ENCODE measurements at places on chromosomes 6 and 20.
A peak's percentile ranks its signal among the peaks of the same experiment; 100 is the strongest.

DNA sequence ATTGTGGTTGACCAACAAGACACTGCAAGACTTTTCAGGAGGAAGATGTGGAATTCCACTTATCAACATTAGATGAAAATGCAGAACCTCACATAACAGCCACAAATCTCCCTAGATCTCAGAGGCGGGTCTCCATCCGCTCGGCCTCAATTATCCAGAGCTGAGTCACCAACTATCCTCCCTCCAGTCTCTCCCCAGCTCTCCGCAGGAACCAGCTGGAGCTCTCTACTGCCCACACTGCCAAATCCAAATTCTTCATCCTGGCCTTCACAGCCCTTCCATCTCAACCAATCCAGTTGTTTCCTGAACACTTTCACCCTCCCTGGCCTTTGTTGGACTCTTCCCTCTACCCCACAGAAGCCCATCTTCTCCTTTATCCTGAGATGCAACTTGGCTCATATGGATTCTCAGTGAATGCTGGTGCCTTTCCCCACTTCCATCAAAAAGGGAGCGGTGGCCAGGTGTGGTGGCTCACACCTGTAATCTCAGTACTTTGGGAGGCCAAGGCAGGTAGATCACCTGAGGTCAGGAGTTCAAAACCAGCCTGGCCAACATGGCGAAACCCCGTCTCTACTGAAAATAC lies 3.5 kb upstream of the TGIF2 start:
- no peak for DNase-seq

GRCh38 chr6:157791450-157791849 lies 31.6 kb upstream of the SNX9 start:
- DNase-seq = no peak

DNA sequence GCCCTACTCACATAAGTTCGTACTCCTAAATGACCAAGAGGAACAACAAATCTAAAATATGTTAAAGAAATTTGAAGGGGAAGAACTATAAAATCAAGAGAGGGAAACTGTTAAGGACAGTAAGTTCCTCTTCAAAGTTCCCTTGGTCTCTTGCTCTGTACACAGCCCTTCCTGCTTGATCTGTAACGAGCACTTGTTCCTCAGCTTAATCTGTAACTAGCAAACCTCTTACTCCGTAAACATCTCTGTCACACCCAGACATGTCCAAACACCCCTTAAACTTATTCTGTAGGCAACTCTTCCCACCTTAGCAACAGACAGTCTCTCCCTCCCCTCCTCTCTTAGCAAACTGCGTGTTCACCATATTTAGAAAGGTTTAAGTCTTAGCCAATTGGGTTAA lies 29.9 kb downstream of the PLN start:
- DNase-seq = no peak

DNA sequence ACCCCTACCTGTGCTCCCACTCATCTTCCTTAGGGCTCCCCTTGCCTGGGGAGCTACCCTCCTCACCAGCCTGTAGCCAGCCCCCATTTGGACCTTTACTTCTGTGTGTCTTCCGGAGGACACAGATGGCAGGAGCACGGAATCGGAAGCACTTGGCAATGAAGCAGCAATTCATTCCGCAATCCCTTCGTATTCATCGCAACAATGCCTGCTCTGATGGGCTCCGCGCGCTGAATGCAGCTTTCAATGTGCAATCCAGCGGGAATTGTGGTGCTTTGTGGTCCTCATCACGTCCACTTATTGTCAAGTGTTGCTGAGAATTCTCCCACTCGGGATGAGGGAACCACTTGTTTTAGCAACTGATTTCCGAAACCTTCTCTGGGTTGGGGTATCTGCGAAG lies 336.0 kb downstream of the DHX35 start:
- DNase-seq = no peak

GRCh38 chr20:10762216-10762615 lies 88.4 kb upstream of the JAG1 start:
- DNase-seq = no peak

DNA sequence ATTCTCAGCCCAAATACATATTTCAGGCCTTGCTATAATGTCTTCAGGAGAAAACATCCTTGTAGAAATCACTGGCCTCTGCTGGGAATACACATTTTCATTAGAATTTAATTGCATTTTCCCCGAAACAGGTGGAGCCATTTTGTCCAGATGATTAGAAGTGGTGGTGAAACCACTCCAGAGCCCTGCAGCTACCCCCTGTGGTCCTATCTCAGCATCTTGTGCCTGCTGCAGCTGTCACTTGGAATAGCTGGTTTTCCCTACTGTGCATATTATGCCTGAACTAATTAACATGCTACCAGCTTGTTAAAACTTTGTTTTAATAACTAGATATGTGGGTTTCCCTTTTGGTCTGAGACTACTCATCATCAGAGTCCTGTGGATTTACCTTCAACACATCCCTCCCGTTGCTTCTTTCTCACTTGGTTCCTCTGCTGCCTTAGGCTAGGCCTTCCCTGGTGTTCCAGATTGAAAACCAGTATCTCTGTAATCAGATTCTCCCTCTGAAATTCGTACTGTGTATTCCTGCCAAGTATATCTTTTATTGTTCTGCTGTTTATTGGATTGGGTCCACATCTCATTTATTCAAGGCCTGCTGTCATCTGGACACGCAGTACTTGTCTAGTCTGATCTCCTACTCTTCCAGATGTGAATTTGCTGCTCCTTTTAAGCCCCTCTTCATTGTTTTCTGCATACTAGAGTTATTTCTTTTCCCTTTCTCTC lies 15.2 kb downstream of the DNAH8 start:
- no peak for DNase-seq

- DNase-seq = peak; percentile 51
Measured at GRCh38 chr6:151240036-151240685, 394 bp downstream of the AKAP12 start.

DNA sequence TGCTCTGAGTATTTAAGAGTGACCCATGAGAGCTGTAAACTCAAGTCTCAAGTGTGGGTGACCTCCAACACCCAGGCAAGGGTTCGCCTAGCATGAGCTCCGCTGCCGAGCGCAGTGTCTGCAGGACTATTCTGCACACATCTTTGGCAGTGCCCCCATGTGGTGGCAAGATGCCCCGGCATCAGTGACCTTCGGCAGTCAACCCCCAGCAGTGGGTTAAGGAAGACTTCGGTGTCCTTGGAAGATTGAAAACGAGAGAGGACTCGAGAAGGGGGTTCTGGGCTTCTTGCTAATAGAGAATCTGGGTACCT lies 43.1 kb downstream of the RBM38 start:
- DNase-seq = no peak

GRCh38 chr6:156352861-156353260 lies 424.3 kb upstream of the ARID1B start:
- no peak for DNase-seq

DNA sequence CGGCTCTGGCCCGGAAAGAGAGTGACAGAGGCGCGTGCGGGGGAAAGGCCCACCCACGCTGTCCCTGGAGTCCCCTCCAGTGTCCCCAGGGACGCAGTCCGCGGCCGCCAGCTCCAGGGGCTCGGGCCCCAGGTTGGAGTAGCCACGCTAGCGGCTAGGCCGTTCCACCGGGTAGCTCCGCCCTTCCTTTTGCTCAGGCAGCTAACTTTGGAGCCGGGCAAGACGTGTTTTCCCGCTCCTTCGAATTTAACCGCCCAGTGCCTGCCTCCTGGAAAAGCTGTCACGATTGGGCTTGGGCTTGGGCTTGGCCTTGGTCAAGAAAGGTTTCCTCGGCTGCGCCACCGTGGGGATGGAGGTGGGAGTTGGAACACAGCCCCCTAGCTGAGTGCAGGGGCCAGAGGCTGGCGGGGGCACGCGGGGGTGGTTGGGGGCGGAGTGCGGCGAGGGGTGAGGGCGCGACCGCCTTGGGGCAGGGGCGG lies 4.7 kb downstream of the LINC00237 start:
- no peak for DNase-seq
